ENCODE measurements at places on chromosomes 11 and 22.

DNA sequence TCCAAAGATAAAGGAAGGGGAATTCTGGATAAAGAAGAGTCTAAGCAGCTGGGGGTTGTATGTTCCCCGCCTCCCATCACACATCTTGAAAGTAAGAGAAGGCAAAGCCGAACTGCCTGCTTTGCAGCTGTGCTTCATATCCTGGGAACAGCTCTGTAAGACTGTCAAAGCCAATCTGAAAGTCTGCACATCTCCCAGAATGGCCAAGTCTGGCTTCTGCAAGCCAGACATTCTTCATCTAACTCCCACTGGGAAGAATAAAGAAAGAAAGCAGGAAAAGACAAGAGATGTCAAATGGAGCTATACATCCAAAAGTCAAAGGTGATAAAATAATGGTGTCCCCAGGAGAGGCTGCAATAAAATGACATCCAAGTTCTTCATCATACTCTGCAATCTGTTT, 15.4 kb downstream of the MORC2 start:
- DNase-seq: no peak

DNA sequence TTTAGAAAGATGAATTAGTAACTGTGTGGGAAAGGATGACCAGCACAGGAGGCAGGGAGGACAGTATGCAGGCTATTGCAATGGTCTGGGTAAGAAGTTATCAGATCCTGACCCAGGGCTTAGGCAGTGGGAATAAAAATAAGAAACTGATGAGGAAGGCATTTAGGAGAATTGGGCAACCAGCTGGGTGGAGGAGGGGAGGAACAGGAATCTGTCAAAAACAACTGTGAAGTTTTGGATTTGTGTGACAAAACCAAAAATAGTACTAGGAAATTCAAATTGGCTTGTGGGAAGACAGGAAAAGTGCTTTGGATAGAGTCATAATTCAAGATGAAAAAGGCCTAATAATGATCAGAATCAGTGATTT, 27.9 kb downstream of the MMP13 start:
- no peak for DNase-seq

DNA sequence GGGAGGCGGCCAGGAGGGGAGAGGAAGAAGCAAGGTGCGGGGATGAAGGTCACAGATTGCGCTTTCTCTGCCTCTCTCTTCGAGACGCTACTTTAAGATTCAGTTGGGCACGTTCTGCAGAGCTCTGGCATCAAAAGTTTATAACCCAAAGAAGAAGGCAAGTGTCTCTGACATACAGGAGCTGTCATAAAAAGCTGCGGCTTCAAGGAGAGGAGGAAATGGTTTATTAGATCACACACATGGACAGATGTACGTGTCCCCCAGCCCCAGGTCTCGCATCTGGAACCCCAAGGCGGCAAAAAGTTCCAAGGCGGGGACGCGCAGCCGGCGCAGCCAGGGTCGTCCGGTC, 589.0 kb downstream of the OPCML start:
- no peak for DNase-seq

DNA sequence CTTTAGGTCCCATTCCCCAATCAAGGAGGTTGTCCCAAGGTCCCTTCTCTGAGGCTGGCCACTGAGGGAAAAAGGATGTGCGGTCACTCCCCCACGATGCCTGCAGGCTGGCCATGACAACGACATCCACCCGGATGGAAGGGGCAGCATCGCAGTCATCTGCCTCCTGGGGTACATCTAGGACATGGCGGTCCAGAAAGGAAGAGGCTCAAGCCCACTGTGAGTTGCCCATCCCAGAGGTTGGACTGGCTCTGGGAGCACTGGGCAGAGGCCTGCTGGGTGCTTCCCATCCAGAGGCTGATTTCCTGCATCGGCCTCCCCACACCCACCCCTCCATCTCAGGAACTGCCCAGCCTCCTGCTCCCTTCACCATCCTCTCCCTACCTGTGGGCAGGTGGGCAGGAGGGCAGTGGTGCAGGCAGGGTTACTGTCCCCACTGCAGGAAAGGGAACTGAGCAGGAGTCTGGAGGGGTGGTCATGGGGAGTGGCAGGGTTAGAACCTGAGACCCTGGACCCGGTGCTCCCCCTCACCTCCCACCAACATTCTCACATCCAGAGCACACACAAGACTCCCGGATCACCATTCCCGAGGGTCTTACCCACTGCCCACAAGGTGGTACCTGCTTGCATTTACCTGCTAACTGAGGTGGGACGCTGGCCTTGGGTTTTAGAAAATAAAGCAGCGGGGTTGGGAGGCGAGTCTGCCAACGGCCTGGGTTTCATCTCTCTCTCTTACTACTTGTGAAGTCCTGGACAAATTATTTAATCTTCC, 4.4 kb downstream of the RCE1 start:
- DNase-seq: no peak

- no peak for DNase-seq
These were observed 4.8 kb downstream of the POU2F3 start for GRCh38 chr11:120244476-120245365.

All from activated naive CD4-positive, alpha-beta T cell (primary cell).